ENCODE measurements at places on chromosomes 5 and 9. TPM values are rescaled to one million over a fixed set of nuclear protein-coding genes. Genes with fewer than 3 reads are reported as not detected.

RLN1 gene
- 0.79 TPM for polyA plus RNA-seq

UBAP1 gene
- 56.6 TPM for polyA plus RNA-seq

AQP3 gene
- polyA plus RNA-seq: 371 TPM

SPATA31A1 gene
- not detected for polyA plus RNA-seq

NOXA1 gene
- 0.83 TPM for polyA plus RNA-seq

All from CD4-positive, CD25-positive, alpha-beta regulatory T cell (primary cell).